Cardiac ventricle fibroblast (primary cell): ENCODE measurements at places on chromosomes 1 and 21. TPM values are rescaled to one million over a fixed set of nuclear protein-coding genes. Genes with fewer than 3 reads are reported as not detected.

Gene GLIS1
- 2.7 and 3.2 TPM in 2 replicates for total RNA-seq

Gene PCSK9
- total RNA-seq, result 0.29 and 0.31 TPM in 2 replicates

Gene ARTN
- not detected in 2 replicates for total RNA-seq

Gene DHCR24
- 76.8 and 78.6 TPM in 2 replicates for total RNA-seq

Gene BTG3
- total RNA-seq, result 30.9 and 33.7 TPM in 2 replicates

Gene SLC25A34
- 0.06 and 0.10 TPM in 2 replicates for total RNA-seq

Gene ADGRB2
- 6.9 and 10.5 TPM in 2 replicates for total RNA-seq

Gene DIO1
- total RNA-seq, result not detected in 2 replicates

Gene CYP4B1
- total RNA-seq, result 0.64 TPM in 1 of 2 replicates, not detected in the other
